ENCODE measurements at places on chromosomes 5 and 9. TPM values are rescaled to one million over a fixed set of nuclear protein-coding genes. Genes with fewer than 3 reads are reported as not detected.
A peak's percentile ranks its signal among the peaks of the same experiment; 100 is the strongest.

DNA sequence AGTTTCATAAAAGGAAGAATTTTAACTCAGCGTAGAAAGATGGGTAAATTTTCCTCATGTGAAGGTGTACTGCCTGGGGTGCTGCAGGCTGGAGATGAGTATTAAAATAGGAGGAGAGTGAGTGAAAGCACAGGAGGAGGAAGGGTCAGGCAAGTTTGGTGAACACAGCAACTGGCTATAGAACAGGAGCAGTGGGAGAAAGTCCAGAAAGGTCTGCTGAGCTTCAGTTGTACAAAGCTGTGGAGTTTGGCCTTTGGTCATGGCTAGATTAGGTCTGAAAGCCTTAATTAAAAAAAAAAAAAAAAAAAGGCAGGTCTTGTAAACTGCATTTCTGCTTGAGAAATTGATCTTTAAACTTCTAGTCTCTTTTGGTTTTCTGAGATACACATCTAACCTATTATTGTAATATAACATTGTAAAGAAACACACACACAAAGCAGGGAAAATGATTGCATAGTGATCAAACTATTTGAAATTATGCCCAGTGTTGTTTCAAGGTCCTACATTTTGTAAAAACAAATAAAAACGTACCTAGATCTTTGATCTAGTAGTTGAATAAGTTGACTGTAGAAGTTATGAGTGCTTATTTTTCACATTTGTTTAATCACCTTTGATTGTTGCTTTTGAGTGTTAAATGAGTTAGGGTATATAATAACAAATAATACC is 43.6 kb downstream of the MAP3K1 start:
- DNase-seq: no peak

GRCh38 chr9:23586906-23587305 is 239.1 kb downstream of the ELAVL2 start:
- DNase-seq: no peak

DNA sequence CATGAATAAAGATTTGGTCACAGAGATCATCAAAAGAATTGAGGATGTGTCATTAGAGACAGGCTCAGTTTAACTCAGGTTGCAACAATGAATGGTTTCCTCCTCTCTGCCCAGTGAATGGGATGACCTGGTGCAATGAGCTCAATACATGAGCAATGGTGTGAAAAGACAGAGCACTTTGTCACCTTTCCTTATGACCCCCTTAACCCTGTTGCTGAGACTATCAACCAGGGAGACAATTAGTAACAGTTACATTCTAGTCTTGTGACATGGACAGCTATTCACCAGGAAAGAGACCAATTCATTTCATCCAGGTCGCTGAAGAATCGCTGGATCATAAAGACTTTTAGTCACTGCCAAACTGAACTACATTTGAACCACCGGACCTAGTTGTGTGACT is 19.9 kb upstream of the CDH6 start:
- DNase-seq: no peak

DNA sequence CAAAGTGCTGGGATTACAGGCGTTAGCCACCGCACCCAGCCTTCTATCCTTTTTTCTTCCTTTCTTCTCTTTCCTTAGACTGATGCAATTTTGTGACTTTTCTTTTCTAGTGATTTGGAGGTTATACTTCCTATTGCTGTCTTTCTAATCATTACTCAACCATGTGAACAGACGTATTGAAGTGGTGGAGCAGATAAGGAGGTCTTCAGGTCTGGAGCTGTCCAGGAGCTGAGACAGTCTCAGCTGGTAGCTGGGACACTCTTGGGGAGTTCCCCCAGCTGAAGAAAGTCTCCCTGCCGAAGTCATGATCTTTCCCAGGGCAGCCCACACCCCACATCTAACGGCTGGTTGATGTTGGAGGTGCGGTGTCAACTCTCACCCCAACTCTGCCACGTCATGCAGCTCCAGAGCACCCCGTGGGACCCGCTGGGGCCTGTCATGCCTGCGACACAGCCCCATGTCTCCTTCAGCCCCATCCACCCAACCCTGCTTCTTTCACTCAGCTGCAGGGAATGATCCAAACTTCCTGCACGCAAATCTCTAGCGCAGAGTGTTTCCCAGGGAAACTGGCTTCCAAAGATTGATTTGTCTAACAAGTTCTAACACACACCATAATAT is 41.1 kb downstream of the NSUN2 start:
- DNase-seq: no peak

DNA sequence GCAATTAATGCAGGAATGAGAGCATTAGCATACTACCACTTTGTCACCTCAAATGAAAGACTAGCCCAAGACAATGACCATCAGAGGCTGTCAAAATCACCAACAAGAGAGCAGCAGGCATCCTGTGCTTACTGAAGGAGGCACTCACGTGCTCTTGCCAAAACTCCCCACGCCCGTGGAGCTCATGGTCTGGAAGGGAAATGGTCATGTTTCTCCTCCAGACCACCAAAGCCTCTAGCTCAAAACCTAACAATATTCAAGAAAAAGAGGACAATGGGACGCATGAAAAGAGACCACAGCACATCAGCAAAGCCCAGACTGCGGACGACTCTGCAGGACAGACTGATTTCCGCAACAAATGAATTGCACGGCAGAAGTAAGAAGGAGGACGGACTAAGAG is 12.8 kb downstream of the AKNA start:
- no peak for DNase-seq

DNA sequence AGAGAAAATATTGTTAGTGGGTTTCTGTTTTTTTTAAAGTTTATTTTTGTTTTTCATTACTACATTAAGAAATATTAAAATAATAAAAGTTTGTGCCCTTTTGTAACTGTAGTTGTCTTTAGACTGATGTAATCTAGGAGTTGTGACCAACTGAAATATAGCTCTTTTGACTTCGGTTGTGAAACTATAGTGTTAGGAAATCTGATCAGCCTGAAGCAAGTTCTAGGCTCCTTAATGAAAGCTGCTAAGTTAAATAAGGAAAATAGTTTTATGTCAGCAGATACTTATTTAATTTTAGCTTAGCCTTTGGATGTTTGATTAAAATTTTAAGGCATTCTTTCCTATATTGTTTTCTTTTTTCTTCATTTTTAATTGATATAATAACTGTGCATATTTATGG is 14.2 kb downstream of the AP3S1 start:
- DNase-seq: no peak

DNA sequence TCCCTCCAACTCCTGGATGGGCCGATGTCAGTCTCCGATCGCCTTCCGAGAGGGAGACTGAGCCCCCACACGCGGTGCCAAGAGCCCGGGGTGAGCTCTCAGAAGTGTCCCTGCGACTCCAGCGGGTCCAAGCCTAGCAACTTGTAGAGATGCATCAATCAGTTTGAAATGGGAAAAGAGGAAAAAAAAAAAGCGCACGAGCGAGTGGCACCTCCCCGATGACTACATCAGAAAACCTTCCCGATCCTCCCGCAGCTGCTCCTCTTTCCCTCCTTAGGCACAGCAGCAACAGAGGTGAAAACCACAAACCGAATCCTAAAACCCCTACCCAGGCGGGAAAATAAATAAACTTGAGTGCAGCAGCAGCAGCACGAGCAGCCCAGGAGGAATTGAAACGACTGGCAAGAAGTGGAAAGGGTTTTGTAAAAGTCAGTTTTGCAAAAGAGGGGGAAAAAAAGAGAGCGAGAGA is 1.0 kb upstream of the EFNA5 start:
- no peak for DNase-seq

Gene RICTOR
- total RNA-seq: 23.1 TPM

DNA sequence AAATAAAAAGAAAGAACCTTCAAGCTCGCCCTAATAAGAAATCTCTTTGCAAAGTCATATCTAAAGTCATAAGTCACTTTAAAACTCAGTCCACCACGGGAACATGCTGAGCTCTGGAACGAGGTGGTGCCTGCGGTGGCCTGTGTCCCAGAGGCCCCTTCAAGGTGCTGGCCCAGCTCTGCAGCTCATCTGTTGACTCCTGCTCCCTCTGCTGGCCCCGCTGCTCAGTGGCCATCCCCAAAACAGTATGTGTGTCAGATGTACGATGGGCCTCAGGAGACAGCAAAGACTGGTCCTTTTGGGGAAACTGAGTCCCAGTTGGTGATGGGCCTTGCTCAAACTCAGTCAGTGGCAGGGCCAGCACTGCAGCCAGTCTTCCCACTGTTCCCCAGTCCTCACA is 22.8 kb upstream of the FOXB2 start:
- DNase-seq: peak; percentile 5

Gene IGFBPL1
- not detected for total RNA-seq

Gene PCDHGA12
- 3.0 TPM for total RNA-seq

DNA sequence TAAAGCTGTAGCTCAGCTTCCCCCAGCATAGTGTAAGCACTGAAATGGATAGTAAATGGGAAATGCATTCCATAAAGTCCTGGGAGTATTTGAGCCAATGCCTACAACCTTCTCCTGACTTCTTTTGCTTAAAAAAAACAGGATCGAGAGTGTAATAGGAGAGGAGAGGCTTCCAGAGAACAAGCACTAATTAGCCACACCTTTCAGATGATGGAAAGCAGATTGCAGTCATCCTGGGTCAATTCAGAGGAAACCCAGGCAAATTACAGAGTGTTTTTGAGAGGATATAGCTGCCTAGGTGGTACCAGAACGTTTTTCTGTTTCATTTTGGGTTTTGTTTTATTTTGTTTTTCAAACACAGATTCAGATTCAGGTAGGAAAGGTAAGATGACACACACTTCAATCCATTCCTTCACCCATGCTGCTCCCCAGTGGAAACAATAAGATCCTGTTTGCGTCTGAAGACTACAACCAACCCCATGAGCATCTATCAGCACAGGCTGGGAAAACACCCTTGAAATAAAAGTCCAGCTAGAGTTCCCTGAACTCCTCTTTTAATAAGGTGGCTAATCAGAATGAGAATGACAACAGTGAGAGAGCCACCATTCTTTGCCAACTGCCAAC is 95.6 kb downstream of the RFK start:
- no peak for DNase-seq
